DND-41 (cell line): ENCODE measurements at places on chromosomes 6 and 20.

GRCh38 chr6:151167034-151167433, 72.7 kb upstream of the AKAP12 start:
- DNase-seq, result no peak

- DNase-seq, result peak; percentile 58
Measured at GRCh38 chr20:42024653-42025052, 406.5 kb upstream of the CHD6 start.

GRCh38 chr6:128826606-128827005, 56.3 kb upstream of the LAMA2 start:
- no peak for DNase-seq

DNA sequence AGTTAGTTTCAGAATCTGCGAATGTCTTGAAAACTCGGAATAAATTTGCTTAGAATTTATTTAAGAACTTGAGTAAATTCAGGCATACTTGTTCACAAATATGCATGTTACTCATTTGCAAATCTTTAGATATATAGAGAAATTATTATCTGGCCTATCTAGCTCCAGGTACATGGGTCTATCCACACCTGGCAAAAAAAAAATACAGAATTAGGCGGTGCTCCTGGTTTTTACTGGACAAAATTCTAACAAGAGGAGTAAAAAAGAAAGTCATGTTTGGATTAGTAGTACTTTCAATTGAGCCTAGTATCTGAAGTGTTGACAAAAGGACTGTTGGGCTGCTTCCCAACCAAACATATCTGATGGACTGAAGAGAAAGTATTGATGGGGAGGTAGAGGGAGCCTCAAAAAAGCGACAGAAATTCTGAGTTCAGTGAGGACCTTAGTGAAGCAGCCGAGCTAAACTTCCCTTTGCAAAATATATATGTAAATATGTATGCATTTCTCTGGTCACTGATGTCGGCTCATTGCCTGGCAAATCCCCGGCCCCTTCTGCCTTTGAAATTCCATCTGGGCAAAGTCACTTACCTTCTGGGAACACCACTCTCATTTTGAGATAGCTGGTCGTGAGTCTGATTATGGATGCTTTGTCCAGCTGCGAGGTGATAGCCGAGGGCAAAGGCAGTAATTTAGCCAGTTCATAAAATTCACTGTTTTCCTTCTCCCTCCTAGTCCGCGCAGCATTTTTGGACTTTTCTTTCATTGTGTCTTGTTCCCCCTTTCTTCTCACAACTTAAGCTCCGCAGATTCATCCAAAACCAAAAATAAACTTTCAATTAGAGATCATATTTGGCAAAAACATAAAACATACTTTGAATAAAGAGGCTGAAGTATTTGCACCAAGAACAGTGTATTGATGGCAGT, 1.8 kb downstream of the SIM1 start:
- DNase-seq, result no peak

DNA sequence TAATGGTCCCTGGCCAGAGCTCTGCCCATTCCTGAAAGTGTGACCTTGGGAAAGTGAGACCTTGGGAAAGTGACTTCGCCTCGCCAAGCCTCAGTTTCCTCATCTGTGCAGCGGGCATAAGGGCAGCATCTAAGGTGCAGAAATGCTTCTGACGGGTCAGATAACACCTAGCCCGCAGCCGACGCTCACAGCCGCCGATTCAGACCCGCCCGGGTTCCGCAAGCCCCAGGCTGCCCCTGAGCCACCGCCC, 486 bp downstream of the FKBP1A start:
- DNase-seq, result no peak
